ENCODE measurements at places on chromosomes 16 and 17.

- no peak for DNase-seq
These were observed 4.0 kb upstream of the ADGRG3 start for GRCh38 chr16:57663917-57664661.

- no peak for DNase-seq
These were observed 6.8 kb downstream of the CIBAR2 start for GRCh38 chr16:85105475-85105874.

DNA sequence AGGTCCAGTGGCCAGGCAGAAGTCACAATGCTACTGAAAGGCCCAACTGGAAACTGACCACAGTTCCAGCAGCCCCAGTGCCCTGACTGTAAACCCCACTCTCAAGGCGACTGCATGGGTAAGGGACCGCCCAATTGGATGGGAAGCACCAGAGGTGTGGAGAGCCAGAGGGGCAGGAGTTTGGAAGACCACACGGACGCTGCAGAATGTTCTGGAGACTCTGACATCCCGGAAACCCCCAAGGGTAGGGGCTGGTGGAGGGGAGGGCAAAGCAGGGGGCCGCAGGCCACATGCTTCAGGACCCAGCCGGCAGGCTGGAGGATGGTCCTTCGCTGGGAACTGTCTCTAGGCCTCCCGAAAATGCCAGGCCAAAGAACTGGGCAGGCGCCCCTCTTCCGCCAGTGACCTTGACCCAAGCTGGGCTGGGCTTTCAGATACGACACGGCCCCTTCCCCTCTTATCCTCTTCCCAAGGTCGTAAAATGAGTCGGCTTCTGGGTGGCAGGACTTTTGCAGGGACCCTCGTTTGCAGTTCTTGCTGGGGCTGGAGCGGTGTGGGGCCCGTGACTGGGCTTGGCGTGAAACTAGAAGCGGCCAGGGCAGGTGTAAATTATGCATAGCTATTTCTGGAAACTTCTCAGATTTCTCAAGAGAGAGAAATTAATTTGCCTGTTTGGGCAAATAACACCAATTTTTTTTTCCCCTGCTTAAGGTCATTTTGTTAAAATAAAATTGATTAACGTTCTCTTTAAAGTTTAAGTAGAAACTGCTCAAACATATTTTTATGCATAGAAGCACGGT is 110.2 kb downstream of the C16orf78 start:
- no peak for DNase-seq

DNA sequence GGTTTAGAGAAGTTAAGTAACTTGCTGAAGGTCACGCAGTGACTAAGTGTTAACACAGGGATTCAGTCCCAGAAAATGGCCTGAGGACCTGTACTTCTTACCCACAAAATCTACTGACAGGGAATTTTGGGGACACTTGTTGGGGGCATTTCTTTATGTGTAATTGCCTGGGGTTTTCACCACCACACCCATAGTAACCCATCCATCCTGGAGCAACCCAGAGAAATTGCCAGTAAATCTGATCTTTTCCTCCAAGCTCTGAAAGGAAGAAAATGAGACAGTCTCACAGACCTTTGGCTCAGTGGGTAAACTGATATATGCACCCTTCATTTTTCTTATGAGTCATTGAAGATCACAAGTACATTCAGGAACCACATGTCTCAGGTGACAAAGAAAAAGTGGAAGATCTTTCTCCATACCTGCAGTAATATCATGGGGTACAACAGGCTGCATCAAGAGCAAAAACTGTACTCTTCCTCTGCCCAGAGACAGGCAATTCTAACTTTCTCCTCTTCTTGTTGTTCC is 81.0 kb downstream of the NOG start:
- DNase-seq: no peak

DNA sequence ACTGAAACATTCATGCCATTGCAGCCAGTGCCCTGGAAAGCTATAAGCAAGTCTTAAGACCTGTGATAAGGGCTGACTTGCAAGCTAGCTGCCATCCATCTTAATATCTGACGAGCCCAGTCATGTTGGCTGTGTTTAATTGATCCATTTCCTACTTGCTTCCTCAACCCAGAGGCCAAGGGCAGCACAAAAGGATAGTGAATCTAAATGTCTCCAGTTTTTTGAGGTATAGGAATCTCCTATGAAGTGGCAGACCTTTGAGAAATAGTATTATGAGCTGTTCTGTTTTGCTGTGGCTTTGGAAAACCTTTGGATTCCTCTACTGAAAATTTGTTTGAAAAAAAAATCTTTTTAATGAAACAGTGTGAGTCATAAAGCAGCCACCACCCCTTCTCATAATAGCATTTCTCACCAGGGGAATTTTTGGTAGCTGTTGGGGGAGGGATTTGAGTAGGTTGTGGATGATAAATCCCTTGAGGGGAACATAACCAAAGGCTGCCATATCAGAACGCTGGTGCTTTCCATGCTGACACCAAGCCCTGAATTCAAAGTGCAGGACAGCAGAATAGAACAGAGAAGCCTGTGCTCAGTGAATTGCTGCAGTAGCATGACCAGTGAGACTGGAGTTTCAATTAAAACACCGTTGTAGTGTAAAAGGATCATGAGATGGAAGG is 12.9 kb downstream of the ZNRF1 start:
- DNase-seq: no peak

- DNase-seq: no peak
These were observed 8.1 kb downstream of the CYGB start for GRCh38 chr17:76529224-76530094.

GRCh38 chr16:87604634-87605111 is 2.4 kb downstream of the JPH3 start:
- DNase-seq: no peak

All from activated effector memory CD4-positive, alpha-beta T cell treated with Interleukin-2 at 50 U/mL for 16 hours (primary cell).